ENCODE measurements at places on chromosomes 12 and 14. TPM values are rescaled to one million over a fixed set of nuclear protein-coding genes. Genes with fewer than 3 reads are reported as not detected.
A peak's percentile ranks its signal among the peaks of the same experiment; 100 is the strongest.

GRCh38 chr12:43028826-43029225 lies 439.3 kb upstream of the PRICKLE1 start:
- DNase-seq: no peak

GRCh38 chr12:64560396-64561301 lies 49.6 kb upstream of the RASSF3 start:
- no peak for DNase-seq

DNA sequence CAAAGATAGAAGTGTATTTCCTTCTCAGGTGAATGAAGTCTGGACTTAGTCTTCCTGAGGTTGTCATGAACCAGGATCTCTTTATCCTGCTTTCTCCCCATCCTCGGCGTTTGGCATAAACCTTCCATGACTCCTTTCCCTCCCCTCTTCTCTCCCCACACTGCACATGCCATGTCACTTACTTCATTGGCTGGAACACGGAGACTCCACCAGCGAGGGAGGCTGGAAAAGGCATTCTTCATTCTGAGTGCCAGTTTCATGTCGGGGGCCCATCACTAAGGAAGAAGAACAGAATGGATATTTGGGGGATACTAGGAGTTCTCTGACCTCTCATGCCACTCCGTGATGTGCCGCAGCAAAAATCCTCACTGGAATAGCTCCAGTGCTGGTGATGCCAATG lies 105.6 kb downstream of the VCPKMT start:
- DNase-seq: no peak

GRCh38 chr12:110508071-110508586 lies 6.0 kb downstream of the RAD9B start:
- DNase-seq: no peak

DNA sequence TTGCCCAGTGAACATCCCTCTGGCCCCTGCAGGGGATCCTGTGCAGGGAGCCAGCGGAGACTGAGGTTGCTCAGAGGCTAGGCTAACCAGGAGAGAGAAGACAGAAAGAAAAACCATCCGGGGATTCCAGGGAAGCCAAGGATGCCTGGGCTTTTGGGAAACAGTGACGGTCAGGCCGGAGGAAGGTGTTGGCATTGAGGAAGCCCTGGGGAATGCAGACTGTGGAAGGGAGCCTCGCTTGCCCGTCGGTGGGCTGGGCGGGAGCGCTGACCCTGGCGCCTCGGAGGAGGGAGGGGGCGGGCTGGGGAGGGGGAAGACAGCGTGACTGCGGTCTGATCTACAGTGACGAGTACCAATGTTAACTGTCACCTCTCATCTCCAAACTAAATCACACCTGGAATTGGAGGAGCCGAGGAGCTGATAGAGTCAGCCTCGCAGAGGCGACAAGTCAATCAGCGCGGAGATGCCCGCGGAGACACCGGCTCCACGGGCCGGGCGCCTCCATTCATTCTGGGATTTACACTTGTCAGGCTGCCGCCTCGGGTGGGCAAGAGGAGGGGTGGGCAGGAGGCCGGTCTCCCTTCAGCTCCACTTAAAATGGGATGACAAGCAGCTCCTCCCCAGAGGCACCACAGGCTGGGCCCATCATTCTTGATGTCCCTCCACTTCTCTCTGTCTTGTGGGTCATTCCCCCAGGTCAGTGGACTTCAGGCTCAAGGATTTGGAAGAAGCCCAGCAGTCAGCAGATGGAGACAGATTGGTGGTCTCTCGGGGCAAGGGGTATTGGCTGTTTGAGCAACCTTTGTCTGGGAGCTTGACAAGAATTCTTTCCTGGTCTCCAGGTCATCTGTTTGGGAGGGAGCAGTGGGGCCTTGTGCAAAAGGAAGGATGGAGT lies 20.4 kb upstream of the GPATCH2L start:
- no peak for DNase-seq

GRCh38 chr12:80186727-80187217 lies 87.4 kb downstream of the OTOGL start:
- peak; percentile 90 for DNase-seq

DNA sequence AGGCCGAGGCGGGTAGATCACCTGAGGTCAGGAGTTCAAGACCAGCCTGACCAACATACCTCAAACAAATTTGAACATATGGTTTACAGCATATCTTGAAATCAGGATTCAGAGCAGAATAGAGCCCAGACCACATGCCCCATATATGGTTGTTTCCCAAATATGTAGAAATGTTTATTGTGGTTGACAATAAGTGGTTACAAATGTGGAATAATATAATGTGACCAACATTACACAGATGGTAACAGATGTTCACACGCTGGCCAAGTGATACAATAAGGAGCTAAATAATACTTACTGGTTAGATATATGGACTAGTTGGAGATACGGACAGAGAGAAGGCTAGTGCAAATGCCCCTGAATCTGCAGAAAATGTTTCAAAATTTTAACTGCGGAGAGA lies 85.3 kb downstream of the MAPKAPK5 start:
- DNase-seq: no peak

DNA sequence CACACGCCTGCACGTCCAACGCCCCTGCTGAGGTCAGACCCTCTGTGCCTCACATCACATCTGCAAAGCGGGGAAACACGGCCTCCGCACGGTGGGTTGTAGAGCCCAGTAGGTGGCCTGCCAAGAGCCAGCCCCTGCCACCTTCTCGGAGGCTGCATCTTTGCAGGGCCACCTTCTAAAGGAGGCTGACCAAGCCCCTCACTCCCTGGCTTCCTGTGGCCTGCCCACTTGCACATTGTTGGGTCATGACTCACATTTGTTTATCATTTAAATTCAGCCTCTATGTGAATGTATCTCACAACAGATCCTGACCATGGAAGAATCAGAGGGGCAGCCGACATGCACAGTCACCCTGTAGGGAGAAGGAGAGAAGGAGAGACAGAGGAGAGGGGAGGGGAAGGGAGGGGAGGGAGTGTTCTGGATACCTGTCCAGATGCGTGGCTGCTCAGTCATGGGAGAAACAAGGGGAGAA lies 319.5 kb upstream of the DIO3 start:
- no peak for DNase-seq

GRCh38 chr12:1272142-1272541 lies 281.1 kb downstream of the ERC1 start:
- no peak for DNase-seq

- DNase-seq: peak; percentile 34
Measured at GRCh38 chr12:92628476-92628875, 74.3 kb upstream of the PLEKHG7 start.

DNA sequence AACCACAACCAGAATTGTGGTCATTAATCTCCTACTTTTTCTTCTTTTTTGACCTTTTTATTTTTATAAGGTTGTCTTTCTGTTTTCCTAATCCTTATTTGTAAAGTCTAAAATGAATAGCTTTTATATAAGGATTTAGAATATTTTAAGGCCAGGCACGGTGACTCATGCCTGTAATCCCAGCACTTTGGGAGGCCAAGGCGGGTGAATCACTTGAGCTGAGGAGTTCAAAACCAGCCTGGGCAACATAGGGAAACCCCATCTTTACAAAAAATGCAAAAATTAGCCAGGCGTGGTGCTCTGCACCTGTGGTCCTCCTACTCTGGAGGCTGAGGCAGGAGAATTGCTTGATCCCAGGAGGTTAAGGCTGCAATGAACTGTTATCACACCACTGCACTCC lies 55.1 kb downstream of the IFT81 start:
- DNase-seq: no peak

DNA sequence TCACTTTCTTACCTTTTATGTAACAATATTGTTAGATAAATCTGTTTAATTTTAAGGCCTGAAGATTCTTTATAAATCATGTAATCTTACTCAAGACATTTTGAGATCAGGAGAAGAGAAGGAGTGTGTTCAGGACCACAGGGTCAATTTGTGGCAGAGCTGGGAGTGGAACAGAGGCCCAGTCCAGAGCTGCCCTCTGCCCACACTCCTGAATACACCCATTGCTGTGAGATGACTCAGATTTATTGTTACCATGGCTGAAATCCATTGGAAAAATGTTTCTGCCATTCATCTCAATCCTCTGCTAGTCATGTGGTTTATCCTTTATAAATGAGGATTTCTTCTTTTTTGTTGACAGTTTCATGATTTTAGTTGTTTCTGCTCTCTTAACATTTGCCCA lies 100.5 kb upstream of the STXBP6 start:
- DNase-seq: no peak

- DNase-seq: no peak
Measured at GRCh38 chr14:57051633-57052032, 217.1 kb downstream of the EXOC5 start.

DNA sequence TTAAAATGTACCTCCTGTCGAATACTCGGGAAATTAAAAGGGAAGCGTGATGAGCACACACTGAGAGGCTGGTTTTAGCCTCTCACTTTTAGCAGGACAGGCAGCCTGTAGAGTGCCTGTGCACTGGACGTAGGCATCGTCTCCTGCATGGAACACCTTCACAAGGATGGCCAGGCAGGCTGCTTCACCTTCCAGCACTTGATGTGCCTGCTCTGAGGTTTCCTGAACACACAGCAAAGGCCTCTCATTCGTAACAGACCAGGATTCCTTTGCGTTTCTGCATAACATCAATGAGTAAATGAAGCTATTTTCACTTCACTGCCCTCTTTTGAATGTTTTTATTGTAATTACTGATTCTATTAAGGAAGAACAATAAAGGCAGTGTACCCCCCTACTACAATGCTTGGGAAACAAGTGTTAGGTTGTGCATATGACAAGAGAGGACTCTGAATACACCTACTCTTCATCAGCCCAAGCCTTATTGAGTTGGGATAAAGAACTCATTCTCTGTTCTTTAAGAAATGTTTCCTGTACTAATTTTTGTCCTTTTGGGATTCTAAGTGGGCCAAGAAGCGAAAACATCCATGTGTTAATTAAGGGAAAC lies 1077.6 kb upstream of the FOXG1 start:
- DNase-seq: no peak

GRCh38 chr12:50006280-50006679 lies 19.0 kb downstream of the RACGAP1 start:
- DNase-seq: no peak

GRCh38 chr14:104724407-104724980 lies 465 bp downstream of the ADSS1 start:
- DNase-seq: no peak

DNA sequence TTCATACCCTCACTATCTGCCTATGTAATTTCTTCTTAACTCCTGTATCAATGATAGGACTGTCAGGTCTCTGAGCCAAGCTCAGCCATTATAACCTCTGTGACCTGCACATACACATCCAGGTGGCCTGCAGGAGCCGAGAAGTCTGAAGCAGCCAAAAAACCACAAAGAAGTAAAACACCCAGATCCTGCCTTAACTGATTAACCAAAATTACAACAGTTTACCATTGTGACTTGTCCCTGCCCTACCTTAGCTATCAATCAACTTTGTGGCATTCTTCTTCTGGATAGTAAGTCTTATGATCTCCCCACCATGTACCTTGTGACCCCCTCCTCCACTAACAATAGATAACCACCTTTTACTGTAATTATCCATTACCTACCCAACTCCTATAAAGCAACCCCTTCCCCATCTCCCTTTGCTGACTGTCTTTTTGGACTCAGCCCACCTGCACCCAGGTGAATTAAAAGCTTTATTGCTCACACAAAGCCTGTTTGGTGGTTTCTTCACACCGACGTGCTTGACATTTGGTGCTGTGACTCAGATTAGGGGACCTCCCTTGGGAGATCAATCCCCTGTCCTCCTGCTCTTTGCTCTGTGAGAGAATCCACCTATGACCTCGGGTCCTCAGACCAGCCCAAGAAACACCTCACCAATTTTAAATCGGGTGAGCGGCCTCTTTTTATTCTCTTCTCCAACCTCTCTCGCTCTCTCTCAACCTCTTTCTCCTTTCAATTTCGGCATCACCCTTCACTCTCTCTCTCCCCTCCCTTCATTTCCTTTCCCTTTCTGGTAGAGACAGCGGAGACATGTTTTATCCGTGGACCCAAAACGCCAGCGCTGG lies 11.5 kb upstream of the LGMN start:
- DNase-seq: no peak

DNA sequence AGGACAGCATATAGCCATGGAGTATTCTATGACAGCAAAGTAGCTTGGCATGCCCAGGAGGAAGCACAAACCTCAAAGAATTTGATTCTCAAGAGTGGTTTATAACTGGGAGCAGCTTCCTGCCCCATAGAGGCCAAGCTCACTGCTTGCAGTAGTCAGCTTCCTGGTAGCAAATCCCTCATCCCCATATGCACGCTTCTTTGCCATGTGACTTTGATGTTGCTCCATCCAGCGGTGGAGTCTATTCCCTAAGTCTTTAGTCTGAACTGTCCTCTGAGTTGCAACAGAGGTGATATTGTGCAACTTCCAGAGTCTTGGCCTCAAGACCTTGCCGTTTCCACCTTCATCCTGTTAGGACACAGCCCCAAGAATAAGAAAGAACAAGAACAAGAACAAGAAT lies 996.8 kb upstream of the TMEM132C start:
- no peak for DNase-seq

TAS2R43 gene
- 0.65 TPM for polyA plus RNA-seq

NRXN3 gene
- polyA plus RNA-seq: 6.1 TPM

HPD gene
- polyA plus RNA-seq: 4.4 TPM

PPHLN1 gene
- 60.6 TPM for polyA plus RNA-seq

AKAP3 gene
- polyA plus RNA-seq: 6.2 TPM

SMIM41 gene
- polyA plus RNA-seq: 0.73 TPM

PRPH gene
- polyA plus RNA-seq: 0.47 TPM

IL31 gene
- not detected for polyA plus RNA-seq

TAS2R42 gene
- not detected for polyA plus RNA-seq

DAO gene
- polyA plus RNA-seq: 1.5 TPM
